ENCODE measurements at places on chromosomes 7 and 10. TPM values are rescaled to one million over a fixed set of nuclear protein-coding genes. Genes with fewer than 3 reads are reported as not detected.
A peak's percentile ranks its signal among the peaks of the same experiment; 100 is the strongest.

DNA sequence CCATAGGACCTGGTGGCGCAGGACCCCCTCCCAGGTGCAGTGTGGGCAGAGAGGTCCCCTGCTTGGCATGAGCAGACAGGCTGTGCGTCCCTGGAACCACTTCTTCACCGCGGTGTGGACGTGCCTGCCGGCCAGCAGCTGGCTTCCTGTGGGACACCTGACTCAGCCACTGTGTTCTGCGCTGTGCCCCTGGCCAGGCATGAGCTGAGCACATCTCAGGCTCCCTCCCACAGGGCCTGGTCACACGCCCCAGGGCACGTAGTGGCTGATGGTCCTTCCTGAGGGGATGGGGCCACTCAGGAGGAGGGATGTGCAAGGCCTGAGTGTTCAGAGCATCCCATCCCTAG is 3.5 kb upstream of the DEPP1 start:
- peak; percentile 73 for DNase-seq

DNA sequence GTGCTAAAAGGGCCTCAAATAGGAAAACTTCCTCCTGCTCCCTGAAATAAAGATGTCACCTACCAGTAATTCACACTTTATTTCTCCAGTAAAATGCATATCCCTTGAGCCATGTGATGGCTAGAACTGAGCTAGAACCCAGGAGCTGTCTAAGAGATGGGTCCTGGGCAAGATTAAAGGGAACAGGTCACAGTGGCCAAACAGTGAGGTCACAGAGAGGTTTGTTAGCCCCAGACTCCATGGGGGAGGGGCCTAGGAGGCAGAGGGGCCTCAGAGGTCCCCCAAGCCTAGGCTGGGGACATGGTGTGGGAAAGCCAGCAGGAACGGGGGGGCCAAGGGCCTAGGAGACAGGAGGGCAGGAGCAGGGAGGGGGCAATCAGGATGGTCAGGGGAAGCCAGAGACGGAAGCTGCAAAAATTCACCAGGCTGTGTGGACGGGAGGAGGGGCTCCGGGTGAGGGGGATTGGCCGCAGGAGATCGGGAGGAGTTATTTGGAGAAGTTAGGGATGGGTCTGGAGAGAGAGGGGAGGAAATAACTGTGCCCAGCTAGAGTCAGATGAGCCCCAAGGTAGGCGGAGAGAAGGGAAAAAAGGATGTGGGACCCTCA is 3.3 kb downstream of the FBXO24 start:
- no peak for DNase-seq

- DNase-seq, result no peak
Measured at GRCh38 chr7:64630496-64630895, 35.4 kb upstream of the ZNF107 start.

- DNase-seq, result peak; percentile 91
Measured at GRCh38 chr10:29811751-29812427, 177.1 kb upstream of the SVIL start.

- no peak for DNase-seq
Measured at GRCh38 chr7:28980451-28981160, 22.5 kb upstream of the TRIL start.

DNA sequence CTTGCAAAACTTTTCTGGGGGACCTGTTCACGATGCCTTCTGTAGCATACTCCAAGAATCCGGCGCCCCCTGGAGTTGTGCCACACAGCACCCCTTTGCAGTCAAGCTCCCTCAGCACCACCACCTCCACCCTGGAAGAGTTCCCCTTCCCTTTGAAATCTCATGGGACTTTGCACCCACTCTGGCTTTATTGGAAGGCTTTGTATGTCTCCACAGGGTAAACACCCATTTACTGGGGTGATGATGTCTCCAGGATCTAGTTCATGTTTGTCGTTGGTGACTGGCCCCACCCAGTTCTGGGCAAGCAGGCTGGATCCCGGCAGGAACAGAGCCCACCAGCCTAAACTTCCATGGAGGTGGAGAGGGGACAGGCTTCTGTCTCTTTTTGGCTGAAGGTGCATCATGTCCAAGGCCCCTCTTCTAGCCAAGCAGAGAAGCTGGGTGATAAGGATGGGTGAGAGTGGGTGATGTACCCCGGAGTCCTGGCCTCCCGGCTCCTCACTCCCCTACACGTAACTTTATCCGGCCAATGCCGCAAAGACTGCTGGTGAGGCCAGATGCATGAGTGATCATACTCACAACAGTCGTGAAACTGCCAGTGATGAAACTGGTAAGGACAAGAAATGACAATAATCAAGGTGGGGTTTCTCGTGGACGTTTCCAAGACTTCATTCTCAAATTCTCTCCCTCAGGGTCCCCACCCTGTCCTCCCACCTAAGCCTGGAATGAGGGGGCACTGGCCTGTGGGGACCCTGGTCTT is 695 bp upstream of the CLDN4 start:
- DNase-seq, result no peak

DNA sequence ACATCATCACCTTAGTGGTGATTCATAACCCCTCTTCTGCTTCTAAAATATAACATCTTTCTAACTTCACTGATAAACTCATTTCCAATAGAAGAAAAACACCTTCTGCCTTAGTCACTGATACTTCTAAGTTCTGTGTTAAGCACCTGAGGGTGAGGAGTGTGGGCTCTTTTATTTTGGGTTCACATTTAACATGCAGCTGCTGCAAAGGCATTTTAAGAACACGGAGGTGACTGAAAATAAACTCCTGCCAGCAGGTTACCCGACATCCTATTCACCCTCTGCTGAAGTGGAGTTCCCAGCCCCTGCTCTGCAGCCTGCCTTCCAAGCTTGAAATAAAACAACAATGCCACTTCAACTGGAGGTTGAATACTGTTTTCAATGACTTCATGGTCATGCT is 202.9 kb upstream of the PLXNA4 start:
- no peak for DNase-seq

DNA sequence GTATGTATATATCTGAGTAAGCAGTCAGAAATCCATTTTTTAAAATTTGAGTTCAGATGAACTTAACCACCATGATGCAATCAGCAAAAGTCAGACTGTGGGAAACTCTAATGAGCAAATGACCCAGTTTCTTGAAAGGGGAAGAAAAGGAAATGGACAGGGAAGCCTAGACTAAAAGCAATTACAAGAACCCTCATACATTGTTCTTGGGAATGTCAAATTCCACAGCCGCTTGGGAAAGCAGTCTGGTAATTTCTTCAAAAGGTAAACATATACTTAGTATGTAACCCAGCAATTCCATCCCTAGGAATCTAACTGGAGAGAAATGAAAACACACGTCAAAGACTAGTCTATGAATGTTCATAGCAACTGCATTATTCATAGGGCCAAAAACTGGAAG is 16.4 kb upstream of the FOXK1 start:
- DNase-seq, result peak; percentile 92

GRCh38 chr7:148304083-148304335 is 286.6 kb upstream of the C7orf33 start:
- DNase-seq, result no peak

- no peak for DNase-seq
Measured at GRCh38 chr10:65423043-65423442, 1502.8 kb upstream of the LRRTM3 start.

GRCh38 chr7:30992414-30992813 is 28.7 kb downstream of the GHRHR start:
- DNase-seq, result no peak

DNA sequence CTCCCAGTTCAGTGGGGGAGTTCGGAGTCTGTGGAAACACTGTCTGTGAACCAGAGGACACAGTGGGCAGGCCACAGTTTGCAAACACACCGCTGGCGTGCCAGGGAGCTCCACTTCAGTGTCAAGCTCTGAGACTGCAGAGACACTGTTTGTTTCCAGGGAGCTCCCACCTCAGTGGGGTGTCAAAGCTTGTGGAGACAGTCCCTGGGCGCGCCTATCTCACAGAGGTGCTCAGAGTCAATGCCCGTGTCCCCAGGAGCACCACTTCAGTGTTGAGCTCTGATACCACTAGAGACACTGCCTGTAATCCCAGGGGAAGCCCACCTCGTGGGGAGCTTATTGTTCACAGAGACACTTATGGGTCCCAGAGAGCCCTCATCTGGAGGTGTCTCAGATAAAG is 4.3 kb downstream of the MYO1G start:
- no peak for DNase-seq

- DNase-seq, result no peak
Measured at GRCh38 chr10:62541811-62542210, 167.6 kb downstream of the ZNF365 start.

- no peak for DNase-seq
Measured at GRCh38 chr10:62652564-62652963, 152.0 kb upstream of the ADO start.

DNA sequence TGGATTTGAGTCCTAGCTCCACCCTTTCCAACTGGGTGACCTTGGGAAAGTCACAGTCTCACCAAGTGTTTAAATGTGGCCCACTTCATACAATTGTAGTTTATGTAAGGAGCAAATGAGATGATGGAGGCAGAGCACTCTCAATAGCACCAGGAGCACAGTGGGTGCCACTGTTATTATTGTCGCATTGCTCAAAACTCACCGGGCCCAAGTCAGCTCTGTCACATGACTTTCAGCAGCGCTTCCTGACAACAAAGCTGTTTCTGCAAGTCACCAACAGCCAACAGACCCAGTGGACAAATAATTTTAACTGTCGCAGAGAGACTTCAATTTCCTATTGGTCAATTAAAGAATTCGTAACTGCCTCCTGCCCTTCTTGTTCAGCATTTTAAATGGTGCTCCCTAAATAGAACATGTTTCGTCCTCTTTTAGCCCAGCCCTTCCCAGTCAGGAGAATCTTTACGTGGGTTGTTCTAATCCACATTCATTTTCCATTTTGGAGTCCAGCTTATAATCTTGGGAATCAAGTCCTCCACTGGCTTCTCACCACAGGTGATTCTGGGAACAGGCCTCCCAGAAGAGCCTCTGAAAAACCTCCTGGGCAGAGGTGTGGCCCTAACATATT is 415.6 kb upstream of the NPVF start:
- no peak for DNase-seq

DNA sequence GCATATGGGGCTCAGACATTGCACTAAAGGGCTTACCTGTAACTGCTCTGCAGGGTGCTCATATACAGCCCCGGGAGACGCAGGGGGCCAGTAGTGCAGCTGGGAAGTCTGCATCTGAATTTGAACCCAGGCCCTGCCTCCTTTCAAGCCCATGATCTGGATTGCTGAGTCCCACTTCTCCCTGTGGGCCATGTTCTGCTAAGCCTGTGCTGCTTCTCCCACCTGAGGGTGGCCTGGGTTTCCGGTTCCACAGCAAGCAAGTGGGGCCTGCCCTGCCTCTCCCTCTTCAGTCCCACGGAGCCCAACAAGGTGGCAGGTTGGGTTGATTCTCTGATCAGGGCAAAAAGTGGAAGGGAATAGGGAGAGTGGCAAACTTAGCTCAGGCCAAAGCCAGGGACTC is 56.6 kb upstream of the GDF10 start:
- no peak for DNase-seq

Gene RSPH10B
- not detected for total RNA-seq

Gene PRKAG2
- total RNA-seq, result 7.3 TPM

Gene CCDC172
- total RNA-seq, result 0.06 TPM

Gene CHAT
- total RNA-seq, result not detected

Gene ZNF736
- total RNA-seq, result 5.0 TPM

All from H4 (cell line).